Putamen (tissue), 1 donor: ENCODE measurements at places on chromosomes 5 and 9.

- DNase-seq, result no peak
These were observed 74.2 kb upstream of the TNFSF8 start for GRCh38 chr9:115004545-115004944.

DNA sequence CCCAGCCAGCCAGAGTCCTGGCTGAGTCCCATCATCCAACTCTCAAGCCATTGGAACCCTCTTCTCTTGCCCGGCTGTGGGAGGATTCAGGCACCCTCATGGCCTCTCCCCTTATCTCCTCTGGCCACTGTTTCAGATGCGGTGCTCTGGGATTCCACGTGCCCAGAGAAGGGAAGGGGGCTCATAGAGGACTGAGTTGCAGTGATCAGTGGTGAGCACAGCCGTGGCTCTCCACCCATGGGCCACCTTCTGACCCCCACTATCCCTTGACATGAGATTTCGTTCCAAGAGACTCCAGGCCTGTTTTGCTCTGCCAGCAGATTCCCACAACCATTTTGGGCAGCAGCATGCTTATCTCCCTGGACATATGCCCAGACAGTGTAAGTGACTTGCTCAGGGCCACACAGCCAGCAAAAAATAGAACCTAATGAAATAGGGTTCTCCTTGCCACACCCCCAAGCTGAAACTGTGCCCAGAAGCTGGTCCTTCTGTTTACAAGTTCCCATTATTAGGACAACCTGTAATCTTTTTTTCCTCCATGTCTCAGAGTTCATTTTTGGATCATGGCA is 2.7 kb downstream of the GPX3 start:
- DNase-seq, result no peak

GRCh38 chr5:116340799-116341198 is 233.8 kb downstream of the SEMA6A start:
- DNase-seq, result no peak

DNA sequence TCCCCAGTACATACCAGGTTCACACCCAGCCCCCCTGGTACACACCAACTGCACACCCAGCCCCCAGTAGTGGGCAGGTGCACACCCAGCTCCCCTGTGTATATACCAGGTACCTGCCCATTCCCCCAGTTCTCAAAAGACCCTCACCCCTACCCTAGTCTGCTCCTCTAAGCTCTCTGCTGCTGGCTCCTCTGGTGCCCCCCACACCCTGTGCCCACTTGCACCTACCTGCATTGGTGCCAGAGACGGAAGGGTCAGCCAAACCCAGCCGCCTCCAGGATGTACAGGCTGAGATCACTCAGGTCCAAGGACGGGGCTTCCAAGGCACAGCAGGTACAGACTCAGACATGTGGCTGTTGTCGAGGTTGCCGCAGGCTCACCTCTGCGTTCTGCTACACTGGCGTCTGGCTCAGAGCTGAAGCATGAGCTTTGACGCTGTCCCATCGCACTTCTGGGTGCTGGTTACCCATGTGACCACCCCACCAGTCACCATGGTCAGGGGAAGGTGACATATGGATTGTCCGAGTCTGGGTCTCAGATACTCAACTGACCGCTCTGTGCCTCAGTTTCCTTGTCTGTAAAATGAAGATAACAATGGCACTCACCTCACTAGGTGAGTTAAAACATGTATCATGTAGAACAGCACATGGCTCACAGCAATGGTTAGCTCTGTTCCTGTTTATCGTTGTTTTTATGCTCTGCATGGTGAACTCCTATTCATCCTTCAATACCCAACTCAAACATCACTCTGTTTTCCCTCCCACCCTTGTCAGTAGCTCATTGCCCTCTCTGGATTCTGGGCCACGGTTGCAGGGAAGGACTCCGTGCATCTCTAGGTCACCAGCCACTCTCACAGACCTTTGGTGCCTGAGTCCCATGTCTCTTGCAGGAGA is 45.3 kb upstream of the SUSD3 start:
- DNase-seq, result no peak

- DNase-seq, result no peak
These were observed 133.2 kb downstream of the ENTREP1 start for GRCh38 chr9:69458176-69458575.

GRCh38 chr5:142982821-142983200 is 212.6 kb downstream of the ARHGAP26 start:
- no peak for DNase-seq

DNA sequence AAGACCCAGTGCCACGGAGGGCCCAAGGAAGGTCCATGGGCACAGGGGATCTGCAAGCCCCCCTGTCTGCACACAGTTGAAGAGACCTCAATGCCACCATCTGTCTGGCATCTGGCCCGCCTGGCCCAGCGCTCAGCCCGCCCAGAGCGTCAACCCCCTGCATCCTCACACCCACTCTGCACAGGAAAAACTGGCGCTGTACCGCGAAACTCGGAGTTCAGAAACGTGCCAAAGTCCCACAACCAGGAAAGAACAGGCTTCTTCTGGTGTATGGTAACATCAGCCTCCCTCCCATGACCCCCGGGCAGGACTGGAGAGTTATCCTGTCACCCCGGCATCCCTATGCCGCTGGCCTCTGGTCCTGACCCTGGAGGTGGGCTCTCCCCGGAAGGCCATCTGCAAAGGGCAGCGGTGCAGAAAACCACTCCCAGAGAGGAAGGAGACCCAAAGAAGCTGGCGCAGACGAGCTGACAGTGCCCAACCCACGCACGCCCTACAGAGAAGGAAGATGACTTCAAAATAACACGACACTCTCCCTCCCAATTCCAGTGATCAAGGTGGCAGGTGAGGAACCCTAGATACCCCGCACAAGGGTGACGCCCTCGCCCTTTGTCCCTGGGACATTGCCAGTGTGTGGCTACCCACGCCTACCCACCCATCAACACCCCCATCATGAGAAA is 18.9 kb downstream of the VAV2 start:
- no peak for DNase-seq

DNA sequence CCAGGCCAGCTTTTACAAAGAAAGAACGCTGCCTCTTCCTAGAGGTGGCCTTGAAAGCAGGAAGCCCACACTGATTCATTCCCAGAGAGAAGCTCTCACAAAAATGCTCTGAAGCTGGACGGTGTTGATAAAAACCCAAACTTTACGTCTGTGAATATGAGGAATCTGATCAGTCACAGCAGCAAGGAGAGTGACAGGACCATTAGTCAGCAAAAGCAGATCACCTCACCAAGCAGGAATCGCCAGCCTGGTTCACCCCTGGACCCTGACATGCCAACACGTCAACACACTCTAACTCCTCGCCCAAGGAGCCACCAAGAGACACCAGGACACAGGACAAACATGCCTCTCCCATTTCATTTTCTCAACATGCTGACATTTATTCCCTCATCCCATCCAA is 70.6 kb upstream of the ZNF622 start:
- no peak for DNase-seq

- DNase-seq, result peak; percentile 68
These were observed 27.9 kb downstream of the PCDH1 start for GRCh38 chr5:141850244-141850768.

DNA sequence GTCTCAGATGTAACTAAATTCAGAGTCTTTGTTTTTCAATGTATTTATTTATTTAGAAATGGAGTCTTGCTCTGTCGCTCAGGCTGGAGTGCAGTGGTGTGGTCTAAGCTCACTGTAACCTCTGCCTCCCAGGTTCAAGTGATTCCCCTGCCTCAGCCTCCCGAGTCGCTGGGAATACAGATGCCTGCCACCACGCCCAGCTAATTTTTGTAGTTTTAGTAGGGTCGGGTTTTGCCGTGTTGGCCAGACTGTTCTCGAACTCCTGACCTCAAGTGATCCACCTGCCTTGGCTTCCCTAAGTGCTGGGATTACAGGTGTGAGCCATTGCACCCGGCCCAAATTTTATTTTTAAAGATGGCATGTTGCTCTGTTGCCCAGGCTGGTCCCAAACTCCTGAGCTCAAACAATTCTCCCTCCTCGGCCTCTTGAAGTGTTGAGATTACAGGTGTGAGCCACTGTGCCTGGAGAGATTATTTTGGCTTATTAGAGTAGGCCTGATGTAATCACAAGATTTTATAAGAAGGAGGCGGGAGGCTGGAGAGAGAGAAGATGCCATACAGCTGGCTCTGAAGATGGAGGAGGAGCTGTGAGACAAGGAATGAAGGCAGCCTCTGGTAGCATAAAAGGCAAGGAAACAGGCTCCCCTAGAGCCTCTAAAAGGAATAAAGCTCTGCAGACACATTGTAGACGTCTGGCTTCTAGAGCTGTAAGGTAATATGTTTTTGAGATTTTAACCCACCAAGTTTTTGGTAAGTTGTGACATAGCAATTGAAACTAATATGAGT is 12.9 kb upstream of the KLF9 start:
- no peak for DNase-seq

DNA sequence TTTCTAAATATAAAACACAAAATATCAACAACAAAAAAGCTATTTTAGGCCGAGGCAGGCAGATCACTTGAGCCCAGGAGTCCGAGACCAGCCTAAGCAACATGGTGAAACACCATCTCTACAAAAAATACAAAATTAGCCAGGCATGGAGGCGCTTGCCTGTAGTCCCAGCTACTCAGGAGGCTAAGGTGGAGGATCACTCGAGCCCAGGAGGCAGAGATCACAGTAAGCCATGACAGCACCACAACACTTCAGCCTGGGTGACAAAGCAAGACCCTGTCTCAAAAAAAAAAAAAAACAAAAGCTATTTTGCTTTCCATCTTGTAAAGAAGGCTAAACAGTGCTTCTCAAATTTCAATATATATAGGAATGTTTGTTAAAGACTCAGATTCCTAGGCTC is 11.3 kb downstream of the C5orf15 start:
- DNase-seq, result no peak

DNA sequence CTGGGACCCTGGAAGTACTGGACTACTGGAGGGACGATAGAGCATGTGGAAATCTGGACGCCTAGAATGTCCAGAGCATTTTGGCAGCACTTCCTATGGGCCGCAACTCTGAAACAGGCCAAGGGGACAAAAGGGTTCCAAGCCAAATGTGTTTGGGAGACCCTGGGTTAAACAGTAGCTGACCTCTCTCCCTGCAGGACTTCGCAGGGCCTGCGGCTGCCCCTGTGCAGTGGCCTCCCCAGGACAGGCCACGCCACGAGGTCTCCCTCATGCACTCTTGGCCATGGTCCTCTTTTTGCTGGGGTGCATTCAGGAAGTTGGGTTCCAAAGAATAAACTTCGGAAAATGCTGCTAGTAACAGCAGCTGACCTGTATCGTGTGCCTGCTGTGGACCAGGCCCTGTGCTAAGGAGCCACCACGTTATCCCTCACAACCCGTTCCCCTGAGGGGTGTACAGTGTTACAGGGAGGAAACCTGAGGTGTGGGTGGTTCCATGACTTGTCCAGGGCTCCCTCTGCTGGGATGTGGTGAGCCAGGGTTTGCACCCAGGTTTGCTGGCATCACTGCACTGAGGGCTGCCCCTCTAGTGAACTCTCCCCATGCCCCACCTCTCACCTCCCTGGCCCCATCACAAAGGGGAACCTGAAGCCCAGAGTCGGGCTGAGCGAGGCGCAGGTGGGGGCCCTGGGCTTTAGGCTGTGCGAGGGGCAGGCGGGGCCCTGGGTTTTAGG is 79.4 kb downstream of the AMBP start:
- DNase-seq, result no peak

GRCh38 chr9:126721564-126721981 is 83.3 kb upstream of the ZBTB43 start:
- DNase-seq, result no peak

DNA sequence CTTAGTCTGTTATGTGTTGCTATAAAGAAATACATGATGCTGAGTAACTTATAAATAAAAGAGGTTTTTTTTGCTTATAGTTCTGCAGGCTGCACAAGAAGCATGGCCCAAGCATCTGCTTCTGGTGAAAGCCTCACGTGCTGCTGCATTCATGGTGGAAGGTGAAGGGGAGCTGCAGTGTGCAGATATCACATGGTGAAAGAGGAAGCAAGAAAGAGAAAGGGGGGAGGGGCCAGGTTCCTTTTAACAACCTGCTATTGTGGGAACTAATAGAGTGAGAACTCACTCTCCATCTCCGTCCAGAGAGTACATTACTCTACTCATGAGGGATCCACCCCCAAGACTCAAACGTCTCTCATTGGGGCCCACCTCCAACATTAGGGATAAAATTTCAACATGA is 12.5 kb upstream of the PARP8 start:
- DNase-seq, result no peak

DNA sequence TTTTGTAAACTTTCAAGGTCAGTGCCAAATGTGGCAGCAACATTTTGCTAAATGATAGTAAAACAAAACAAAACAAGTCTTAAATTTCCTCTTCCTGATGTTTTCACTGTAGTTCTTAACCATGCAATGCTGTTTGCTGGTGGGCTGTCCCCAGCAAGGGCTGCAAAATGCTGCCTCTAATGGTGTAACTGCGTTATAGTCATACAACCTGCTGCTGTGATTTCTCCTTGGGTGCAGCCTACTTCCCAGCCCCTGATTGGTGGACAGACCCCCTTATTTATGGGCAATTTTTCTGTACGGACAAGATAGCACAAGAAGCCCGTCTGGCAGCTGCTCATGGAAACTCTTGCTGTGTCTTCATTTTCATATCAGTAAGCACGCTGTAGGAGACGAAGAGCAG is 26.6 kb upstream of the PIP5K1B start:
- no peak for DNase-seq

DNA sequence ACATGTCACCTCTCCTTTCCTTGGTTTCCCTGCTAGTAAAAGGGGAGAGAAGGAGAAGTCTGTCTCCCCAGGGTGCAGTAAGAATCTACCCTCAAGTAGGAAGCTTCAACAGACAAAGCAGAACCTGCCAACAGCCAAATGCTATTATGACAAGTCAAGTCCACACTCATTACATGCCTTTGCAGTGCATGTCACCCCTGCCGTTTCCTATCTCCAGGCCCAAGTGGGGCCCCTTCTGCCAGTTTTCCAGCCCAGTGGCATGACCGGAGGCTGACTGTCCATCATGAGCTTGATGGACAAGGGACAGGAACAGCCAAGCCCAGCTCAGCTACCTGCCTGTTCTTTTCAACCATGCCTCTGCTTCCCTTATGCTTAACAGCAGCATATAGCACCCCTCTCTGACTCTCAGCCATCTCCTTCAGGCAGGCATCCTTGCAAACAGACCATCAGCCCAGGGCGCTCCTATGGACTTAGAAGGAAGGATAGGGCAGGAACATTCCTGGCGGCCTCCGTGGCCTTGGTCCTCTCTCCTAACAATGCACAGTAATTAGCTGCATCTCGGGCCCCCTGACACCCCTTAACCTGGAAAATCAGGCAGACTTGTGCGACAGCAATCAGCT is 107.2 kb upstream of the RAD23B start:
- no peak for DNase-seq

GRCh38 chr9:120711354-120711753 is 2.9 kb downstream of the MEGF9 start:
- no peak for DNase-seq
